ENCODE measurements at places on chromosomes 6 and 20.

DNA sequence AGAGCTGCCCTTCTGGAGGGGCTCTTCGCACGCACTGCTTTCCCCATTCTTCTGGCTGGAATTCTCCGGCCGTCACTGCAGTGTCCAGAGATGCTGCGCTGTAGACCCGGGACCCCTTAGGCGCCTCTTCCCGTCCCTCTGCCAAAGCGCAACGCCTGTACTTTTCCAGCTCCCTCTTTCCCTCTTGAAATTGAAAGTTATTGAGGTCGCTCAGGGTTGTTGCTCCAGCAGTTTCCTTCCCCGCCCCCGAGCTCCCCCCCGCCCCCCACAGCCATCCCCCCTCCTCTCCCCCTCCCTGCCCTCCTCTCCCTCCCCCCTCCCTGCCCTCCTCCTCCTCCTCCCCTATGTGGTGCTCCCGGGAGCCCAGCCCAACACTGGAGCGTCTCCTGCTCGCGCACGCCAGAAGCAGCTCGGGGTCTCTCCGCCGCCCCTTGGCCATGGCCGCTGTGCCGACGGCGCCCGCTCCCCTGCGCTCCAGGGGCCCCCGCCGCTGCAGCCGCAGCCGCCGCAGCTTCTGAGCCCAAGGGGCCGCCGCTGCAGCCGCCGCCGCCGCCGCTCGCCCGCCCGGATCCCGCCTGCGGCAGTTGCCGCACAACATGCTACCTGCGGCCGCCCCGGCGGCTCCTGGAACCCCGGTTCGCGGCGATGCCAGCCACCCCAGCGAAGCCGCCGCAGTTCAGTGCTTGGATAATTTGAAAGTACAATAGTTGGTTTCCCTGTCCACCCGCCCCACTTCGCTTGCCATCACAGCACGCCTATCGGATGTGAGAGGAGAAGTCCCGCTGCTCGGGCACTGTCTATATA is at the start of gene RSPO3:
Gene RSPO3 (plus strand): TSS at position 374 of the 804 bp plus-strand sequence. CDS start 522 bp downstream, outside the sequence.
- DNase-seq = no peak

- no peak for DNase-seq
These were observed 290.7 kb downstream of the ARHGAP18 start for GRCh38 chr6:129419324-129419723.

DNA sequence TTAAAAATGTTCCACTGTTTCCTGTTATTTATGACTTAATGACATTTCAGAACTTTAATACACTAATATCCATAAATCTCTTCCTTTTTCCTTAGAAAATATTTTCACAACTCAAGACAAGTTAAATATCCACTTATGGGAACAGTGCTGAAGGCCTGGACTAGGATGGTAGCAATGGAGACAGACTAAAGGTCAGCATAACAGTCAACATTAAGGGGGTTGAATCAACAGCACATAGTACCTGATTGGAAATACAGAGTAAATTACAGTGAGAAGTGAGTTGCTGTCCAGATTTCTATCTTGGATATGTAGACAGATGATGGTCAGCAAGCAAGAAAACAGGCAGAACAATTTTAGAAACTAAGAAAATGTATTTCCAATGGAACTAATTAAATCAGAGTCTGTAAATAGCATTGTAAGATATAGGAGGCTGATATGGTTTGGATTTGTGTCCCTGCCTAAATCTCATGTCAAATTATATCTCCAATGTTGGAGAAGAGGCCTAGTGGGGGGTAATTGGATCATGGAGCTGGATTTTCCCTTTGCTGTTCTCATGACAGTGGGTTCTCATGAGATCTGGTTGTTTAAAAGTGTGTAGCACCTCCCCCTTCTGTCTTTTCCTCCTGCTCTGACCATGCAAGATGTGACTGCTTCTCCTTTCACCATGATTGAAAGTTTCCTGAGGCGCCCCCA is 682.7 kb downstream of the MAFB start:
- DNase-seq = no peak

DNA sequence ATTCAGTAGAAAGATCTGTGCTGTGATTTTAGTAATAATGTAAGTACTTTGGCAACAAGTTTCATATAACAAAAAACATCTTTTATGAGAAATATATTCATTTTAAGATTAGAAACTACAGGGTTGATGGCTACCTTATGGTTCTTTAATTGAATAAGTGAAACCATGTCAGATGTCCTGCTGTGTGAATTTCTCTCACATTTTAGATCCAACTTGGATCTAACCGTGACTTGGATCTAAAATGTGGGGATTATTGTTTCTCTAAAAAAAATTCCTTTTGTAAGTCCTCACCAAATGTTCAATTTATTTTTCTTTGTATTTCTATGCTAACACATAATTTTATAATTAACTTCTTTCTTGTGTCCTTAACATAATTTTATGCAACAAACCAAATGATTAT is 30.4 kb downstream of the ZC2HC1B start:
- no peak for DNase-seq

DNA sequence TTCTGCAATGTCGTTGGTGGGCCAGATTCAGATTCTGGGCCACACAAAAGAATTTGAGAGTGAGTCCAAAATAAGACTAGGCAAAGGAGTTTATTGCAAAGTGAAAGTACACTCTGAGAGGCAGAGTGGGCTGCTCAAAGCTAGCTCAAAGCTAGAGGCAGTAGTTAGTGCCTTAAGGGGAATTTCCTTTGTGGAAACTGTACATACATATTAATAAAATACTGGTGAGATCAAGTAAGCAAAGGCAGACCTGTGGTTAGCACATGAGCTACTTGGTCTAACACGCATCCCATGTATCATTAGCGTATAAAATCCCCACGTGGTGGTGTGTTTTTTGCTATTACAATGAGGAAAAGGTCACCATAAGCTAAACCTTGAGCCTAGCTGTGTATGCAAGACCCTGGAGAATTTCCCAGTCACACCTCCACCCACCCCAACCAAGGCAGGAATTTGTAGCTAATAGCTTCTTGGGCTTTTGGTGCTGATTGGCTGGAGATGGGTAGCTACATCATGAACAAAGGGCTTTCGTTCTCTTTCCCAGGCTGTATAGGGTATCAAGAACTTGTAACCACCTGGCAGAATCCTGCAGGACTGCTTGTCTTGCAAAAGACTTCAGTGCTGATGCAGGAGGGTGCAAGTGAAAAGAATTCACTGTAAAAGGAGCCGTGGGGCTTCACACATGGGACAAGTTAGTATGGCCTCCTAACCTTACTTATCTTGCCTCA is 14.7 kb upstream of the TRIM26 start:
- no peak for DNase-seq

DNA sequence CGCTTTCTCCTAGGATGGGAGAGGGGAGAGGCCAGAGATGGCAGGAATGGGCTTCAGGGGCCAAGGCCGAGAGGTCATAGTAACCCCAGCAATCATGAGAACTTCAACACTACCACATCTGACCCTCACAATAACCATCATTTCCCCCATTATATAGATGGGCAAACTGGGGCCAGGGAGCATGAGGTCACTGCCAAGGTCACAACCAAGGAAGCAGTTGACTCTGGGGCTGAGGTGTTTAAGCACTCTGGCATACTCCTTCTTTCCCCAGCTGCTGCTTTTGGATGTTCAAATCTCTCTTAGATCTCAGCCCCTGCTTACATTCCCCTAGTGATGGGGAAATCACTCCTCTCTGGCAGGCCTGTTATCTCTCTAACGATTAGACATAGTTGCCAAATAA is 39.6 kb downstream of the CDH22 start:
- no peak for DNase-seq
